ENCODE measurements at places on chromosomes 2 and 18.

GRCh38 chr2:18395555-18395954 lies 164.9 kb downstream of the RDH14 start:
- DNase-seq, result no peak

GRCh38 chr18:49400398-49401072 lies 59.9 kb downstream of the DYM start:
- no peak for DNase-seq

DNA sequence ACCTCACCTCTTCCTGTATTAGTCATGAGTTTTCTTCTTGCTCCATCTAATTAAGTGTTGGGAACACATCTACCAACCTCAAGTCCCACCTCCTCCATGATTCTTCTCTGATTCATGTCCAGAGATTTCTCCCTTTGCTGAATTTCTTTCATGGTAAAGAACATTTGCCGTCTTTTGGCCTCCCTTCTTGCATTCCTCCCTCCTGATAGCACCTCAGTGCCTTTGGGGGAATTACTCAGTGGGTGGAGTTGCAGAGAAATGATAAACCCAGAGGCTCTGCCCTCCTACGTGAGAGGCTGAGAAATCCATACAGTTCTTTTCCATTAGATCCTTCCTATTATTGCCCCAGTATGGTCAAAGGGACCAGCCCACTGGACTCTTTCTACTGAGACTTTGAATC lies 651.9 kb downstream of the SLC4A3 start:
- no peak for DNase-seq

DNA sequence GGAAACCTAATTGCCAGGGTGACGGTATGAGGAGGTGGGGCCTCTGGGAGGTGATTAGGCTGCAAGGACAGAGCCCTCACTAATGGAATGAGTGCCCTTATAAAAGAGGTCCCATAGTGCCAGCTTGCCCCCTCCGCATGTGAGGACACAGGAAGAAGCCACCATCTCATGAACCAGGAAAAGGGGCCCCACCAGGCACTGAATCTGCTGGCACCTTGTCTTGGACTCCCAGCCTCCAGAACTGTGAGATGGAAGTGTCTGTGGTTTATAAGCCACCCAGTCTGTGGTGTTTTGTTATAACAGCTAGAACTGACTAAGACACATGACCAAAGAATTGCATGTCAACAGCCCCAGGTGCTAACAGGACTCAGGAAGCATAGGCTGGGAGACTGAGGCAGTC lies 214.3 kb downstream of the MGAT5 start:
- no peak for DNase-seq

DNA sequence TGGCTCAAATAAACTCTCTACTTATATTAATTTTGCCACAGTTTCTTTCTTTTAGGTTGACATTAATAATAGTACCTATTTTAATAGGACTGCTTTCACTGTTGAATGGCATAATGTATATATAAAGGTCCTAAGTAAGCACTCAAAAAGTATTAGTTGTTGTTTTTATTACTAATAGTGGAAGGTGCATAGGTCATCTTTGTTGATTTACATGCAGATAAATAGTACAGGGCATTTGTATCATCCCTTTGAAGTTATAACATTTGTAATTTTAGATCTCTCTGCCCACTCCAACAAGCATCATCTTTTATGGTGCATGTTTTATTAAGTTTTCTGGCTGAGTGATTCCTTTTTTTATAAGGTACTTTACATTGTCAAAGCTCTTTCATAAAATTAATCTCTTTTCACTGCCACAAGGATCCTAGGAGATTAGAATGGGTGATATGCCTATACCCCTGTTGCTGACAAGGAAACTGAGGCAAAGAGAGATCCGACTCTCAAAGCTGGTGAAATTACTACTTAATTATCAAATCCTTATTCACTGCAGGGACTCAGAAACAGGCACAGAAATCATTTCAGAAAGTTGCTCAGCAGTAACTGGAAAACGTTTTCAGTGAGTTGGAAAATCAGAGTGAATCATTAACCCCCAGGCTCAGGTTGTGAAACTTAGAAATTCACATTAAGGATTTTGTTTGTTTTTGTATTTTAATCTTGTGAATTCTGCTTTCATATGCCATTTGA lies 299.6 kb downstream of the AGPS start:
- no peak for DNase-seq

DNA sequence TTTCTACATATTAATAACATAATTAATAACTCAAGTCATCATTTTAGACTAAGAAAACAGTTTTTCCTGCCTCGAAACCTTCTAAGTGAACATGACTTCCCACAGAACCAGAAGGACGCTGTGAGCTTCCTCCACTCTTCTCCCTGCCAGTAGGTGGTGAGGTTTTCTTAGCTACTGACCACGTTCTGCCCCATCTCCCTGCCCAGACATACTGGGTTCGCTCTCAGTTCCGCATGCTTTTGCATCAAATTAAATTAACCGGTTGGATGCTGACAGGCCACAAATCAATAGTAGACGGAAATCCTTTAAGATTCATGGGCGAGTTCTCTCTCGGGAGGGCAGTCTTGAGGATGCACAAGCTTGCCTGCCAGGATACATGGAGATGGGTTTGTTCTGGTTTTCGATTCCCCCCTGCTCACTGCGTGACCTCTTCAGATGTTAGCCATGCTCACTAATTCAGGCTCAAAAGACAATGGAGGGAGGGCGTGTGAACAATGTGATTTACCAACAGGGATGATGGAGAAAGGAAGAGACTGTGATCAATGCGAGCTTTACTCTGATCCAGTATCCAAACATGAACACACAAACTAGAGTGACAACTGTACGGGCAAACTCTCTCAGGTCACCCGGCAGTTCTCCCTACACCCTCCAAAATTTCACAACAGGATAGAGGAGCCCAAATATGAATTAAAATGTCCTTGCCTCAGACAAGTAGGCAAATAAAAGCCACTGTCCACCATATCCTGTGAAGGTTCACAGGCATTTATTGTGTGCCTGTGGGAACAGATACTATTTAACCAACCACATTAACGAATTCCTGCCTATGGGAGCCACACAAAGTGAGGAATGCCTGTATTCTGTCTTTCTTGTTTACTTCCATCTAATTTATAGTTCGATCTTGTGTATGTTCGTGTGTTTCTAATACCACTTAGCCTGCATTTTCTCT lies 375.7 kb downstream of the EIPR1 start:
- DNase-seq, result no peak

GRCh38 chr2:154240921-154241379 lies 369.2 kb downstream of the GALNT13 start:
- no peak for DNase-seq

GRCh38 chr2:222736301-222736700 lies 64.8 kb downstream of the MOGAT1 start:
- DNase-seq, result no peak

GRCh38 chr2:24845691-24846090 lies 52.5 kb downstream of the CENPO start:
- no peak for DNase-seq

GRCh38 chr2:182444170-182444569 lies 17.3 kb upstream of the PDE1A start:
- no peak for DNase-seq

GRCh38 chr2:174597345-174598047 lies at the start of gene WIPF1:
Gene WIPF1 (minus strand): TSS chr2:174597804. CDS start chr2:174585573, 12,231 bp downstream.
- DNase-seq, result peak; percentile 79

DNA sequence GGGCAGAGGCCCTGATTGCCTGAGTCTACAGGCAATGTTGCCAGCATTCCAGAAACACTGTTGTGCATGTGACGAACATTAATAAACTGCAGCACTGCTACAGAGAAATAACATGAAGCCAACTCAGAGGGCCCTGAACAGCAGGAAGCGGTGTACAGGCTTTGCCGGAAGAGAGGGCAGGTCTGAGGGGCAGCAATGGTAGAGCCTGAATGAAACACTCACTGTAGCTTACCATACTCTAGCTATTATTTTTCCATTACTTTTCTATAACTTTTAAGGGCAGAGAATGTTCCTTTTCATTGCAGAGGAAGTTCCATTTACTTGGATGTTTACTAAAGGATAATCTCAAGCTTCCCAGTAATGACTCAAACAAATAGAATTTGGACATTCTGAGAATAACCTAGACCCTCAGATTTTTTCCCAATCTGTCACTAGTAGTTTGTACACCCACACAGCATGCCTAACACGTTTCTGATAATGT lies 150.4 kb downstream of the MTX2 start:
- DNase-seq, result no peak

GRCh38 chr2:24403168-24403831 lies 43.0 kb upstream of the ITSN2 start:
- no peak for DNase-seq

GRCh38 chr2:61178603-61179545 lies 16.9 kb downstream of the C2orf74 start:
- DNase-seq, result no peak

DNA sequence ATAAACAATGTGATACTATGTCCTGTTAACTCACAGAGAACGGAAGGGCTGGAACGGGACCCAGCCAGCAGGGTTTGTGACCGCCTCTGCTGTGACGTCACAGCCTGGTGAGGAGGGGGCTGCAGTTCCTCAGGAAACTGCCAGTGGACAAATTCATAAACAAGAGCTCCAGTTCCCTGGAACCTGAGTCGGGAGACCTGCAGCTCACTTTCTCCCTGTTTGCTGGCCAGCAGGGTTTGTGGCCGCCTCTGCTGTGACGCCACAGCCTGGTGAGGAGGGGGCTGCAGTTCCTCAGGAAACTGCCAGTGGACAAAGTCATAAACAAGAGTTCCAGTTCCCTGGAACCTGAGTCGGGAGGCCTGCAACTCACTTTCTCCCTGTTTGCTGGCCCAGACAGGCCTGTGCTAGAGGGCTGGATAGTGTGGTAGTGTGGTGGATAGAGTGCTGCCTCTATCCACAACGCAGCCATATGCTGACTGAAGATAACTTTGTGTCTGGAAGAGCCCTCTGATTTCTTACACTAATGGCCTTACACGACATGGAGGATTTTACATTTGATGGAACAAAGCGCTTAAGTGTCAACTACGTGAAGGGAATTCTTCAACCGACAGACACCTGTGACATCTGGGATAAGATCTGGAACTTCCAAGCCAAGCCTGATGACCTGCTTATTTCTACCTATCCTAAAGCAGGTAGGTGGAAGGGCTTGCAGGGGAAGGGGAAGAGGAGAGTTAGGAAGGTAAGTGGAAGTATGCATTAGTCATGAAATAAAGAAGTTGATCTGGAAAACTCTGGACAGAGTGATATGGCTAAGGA lies at the start of gene SULT1C4:
Gene SULT1C4, plus strand, starts transcription at position 140 of the 816 bp plus-strand sequence. Its CDS starts 384 bp downstream, at position 524.
- no peak for DNase-seq

DNA sequence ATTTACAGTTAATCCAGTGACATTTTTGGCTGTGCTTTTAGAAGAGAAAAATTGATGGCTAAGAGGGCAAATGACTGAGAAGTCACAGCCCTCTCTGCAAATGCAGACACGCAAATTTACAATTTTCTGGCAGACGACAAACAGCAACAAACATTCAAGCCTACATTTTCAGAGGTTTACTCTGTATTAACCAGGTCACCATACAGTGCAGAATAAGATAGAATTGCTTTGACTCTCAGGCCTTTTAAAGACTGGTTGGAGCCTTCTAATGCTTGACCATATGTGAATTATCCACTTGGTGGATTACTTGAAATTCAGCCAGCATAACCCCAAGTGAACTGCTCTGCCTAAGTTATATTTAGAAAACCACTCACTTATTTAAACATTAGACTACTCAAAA lies 280.9 kb upstream of the STON1 start:
- DNase-seq, result no peak

GRCh38 chr2:229417916-229418315 lies 146.8 kb upstream of the PID1 start:
- DNase-seq, result no peak

DNA sequence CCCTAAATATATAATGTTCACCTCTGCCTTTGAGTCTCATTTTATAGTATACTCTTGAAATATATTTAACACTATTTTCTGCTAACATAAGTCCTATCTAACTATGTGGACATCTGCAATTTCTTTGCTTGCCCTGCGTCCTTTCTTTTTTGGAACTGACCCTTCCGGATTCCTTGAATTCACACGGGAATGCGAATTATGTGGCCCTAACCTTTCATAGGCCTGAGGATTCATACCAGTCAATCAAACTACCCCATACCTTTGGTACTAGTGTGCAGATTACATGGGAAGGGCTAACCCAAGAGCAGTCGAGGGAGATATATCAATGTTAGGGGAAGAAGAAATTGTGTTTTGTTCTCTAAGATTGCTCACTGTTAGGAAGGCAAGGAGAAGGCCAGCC lies 56.4 kb downstream of the NRXN1 start:
- no peak for DNase-seq

GRCh38 chr2:105808423-105809096 lies 63.8 kb downstream of the NCK2 start:
- DNase-seq, result no peak

DNA sequence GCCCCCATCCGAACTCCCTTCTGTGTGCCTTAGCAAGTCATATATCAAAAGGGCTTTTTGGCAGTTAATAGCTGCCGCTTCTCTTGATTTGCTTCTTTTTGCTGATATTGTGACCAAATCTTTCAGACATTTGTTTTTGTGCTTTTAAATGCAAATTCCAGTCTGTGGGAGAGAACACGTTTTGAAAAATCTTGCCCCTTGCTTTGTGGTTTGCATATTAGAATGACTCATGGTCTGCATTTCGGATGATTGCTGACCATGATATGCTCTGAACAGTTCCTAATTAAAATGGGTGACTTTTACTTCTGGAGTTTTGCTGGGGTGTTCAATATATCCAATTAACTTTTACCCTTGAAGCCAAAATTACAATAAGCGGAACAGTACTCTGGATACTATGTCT lies 58.2 kb upstream of the ST6GAL2 start:
- DNase-seq, result no peak

GRCh38 chr18:32919799-32920198 lies 147.0 kb upstream of the KLHL14 start:
- no peak for DNase-seq

- peak; percentile 98 for DNase-seq
Measured at GRCh38 chr2:229416116-229416694, 145.1 kb upstream of the PID1 start.

GRCh38 chr2:207698301-207698700 lies 13.1 kb upstream of the CCNYL1 start:
- DNase-seq, result peak; percentile 38

GRCh38 chr2:115867024-115867423 lies 1424.6 kb downstream of the DPP10 start:
- no peak for DNase-seq

DNA sequence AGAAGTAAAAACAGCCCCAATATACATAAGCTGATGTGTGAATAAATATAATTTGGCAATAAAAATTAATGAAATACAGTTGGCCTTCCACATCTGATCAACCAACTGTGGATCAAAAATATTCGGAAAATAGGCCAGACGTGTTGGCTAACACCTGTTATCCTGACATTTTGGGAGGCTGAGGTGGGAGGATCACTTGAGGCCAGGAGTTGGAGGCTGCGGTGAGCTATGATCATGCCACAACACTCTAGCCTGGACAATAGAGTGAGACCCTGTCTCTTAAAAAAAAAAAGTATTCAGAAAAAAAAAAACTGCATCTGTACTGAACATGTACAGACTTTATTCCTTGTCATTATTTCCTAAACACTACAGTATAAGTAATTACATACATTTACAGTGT lies 11.5 kb upstream of the PUS10 start:
- DNase-seq, result no peak

GRCh38 chr2:237182422-237183123 lies 96.9 kb downstream of the COPS8 start:
- DNase-seq, result no peak

- no peak for DNase-seq
Measured at GRCh38 chr2:79375817-79376216, 137.0 kb upstream of the CTNNA2 start.

- DNase-seq, result peak; percentile 29
Measured at GRCh38 chr2:200578778-200579177, 7.0 kb upstream of the AOX1 start.
